ENCODE measurements at places on chromosomes 2 and 18. TPM values are rescaled to one million over a fixed set of nuclear protein-coding genes. Genes with fewer than 3 reads are reported as not detected.

Gene RAD51AP2
- total RNA-seq, result 0.04 TPM

Gene HOXD8
- not detected for total RNA-seq

Gene RSAD2
- 1.1 TPM for total RNA-seq

Gene B3GNT7
- 8.1 TPM for total RNA-seq

Gene FABP1
- total RNA-seq, result not detected

Gene SERPINB10
- total RNA-seq, result 1.4 TPM

Gene GALNT13
- 0.23 TPM for total RNA-seq

Gene TDRD15
- total RNA-seq, result 0.34 TPM

Gene DDX1
- total RNA-seq, result 77.6 TPM

Gene DSC1
- total RNA-seq, result 0.29 TPM

Gene ACOXL
- not detected for total RNA-seq

Gene SESTD1
- 22.9 TPM for total RNA-seq

Gene TFCP2L1
- total RNA-seq, result 29.9 TPM

Gene DLX1
- total RNA-seq, result not detected

Gene TSPYL6
- not detected for total RNA-seq

Gene ST6GAL2
- total RNA-seq, result 7.5 TPM

Gene CCNT2
- total RNA-seq, result 29.8 TPM

Gene TMEM214
- total RNA-seq, result 34.5 TPM

Gene HNRNPLL
- total RNA-seq, result 19.8 TPM

Gene ADD2
- 2.4 TPM for total RNA-seq

Gene VAMP8
- total RNA-seq, result 96.5 TPM

Gene CFAP210
- not detected for total RNA-seq

Gene SOX11
- total RNA-seq, result not detected

Gene TEX44
- not detected for total RNA-seq

Gene MAP3K19
- not detected for total RNA-seq

Gene FAM237A
- not detected for total RNA-seq

Gene POTEC
- total RNA-seq, result not detected

Gene NDUFAF7
- 8.3 TPM for total RNA-seq

Gene REG1B
- total RNA-seq, result not detected

Gene PLGLB1
- total RNA-seq, result 0.57 TPM

Gene MERTK
- 1.7 TPM for total RNA-seq

Gene CFAP65
- not detected for total RNA-seq

Gene GREB1L
- 0.12 TPM for total RNA-seq

Gene ERFE
- total RNA-seq, result not detected

Gene OR6B2
- total RNA-seq, result not detected

Gene IL1R1
- 65.8 TPM for total RNA-seq

Gene NT5C1B
- not detected for total RNA-seq

Gene WDR33
- total RNA-seq, result 15.6 TPM

Gene FOXI3
- total RNA-seq, result not detected
